ENCODE measurements at places on chromosomes 6 and 20.

DNA sequence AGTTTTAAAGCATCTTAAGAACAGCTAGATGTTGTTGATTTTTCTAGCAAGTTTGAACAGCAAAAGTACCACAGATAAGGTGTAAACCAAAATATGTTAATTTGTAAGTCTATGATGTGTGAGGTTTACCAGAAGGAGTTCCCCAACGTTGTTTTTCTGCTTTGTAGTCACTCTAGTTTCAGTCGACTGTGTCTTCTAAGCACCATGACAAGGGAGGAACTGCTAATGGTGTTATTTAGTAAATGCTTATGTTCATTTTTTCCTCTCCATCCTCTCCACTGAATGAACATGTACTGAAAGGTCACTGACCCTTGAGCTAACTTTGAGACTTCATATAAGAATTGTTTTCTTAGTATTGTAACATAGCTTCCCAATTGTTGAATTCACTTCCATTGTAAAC is 3.0 kb downstream of the ENPP3 start:
- peak; percentile 87 for DNase-seq

- DNase-seq = no peak
These were observed 32.6 kb upstream of the FUCA2 start for GRCh38 chr6:143544011-143544696.

GRCh38 chr6:37516076-37516919 is 16.6 kb upstream of the CCDC167 start:
- DNase-seq = peak; percentile 80

DNA sequence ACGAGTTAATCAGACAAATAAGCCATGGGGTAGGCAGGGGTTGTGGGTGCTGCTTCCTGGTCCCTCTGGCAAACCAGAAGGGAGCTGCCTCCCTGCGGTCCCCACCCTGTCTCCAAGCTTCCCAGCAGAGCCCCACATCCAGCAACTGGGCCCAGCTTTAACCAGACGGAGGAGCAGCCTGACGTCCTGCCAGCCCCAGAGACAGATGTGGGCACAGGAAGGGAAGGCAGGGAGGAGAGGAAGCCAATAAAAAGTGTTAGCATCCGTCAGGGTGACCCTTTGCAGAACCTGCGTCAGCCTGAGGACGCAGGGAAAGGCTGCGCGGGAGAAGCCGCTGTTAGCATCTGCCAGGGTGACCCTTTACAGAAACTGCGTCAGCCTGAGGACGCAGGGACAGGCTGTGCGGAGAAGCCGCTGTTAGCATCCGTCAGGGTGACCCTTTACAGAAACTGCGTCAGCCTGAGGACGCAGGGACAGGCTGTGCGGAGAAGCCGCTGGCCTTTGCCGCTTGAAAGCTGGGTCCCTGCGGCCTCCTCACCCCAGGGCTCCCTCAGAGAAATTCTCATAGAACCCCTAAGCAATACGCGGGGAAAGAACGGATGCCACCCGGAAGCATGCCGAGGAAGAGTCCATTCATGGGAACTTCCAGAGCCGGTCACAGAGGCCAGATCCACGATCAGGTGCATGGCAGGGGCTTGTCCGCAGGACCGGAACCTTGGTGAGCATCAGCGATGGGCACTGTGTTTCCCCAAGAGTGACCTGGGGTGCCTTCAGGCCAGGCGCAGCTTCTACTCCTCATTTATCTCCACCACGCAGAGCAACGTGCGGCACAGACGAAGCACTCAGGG is 15.9 kb downstream of the DLL1 start:
- DNase-seq = no peak

DNA sequence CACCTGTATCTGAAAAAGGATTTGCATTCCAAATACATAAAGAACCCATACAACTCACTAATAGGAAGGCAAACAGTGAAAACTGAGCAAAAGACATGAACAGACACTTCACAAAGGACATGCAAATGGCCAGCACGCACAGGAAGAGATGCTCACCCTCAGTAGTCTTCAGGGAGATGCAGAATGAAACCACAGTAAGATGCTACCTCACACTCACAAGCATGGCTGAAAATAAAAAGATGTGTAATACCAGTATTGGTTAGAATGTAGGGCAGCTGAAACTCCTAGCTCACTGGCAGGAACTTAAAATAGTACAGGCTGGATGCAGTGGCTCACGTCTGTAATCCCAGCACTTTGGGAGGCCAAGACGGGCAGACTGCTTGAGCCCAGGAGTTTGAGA is 64.6 kb downstream of the SNX5 start:
- DNase-seq = no peak

DNA sequence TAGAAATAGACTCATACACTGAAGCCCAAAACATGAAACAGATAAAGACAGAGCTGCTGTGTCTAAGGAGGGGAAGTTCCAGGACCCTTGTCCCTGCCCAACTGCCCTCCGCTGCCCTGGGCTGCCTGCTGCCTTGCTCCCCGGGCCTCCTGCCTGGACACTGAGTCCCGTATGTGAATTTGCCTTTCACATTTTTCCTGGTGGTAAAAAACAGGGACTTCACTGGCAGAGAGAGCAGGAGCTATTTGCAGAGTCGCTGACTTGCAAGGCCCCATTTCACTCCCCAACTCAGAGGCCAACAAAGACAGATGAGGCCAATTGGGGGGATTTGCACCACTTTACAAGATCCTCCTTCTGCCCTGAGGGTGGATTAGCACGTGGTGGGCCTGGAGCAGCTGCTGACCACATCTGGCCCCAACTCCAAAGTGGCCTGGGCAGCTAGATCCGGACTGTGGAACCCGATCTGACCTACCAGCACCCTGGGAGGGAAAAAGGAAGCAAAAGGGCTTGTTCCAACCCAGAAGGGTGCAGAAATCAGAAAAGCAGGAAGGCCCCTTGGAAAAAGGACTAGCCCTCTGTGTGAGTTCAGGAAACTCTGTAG is 61.4 kb downstream of the NOL4L start:
- DNase-seq = no peak

- no peak for DNase-seq
These were observed 33.5 kb downstream of the DYNLT1 start for GRCh38 chr6:158611039-158611438.

GRCh38 chr6:31083742-31084354 is 28.5 kb downstream of the C6orf15 start:
- peak; percentile 50 for DNase-seq
